ENCODE measurements at places on chromosomes 4 and X.

DNA sequence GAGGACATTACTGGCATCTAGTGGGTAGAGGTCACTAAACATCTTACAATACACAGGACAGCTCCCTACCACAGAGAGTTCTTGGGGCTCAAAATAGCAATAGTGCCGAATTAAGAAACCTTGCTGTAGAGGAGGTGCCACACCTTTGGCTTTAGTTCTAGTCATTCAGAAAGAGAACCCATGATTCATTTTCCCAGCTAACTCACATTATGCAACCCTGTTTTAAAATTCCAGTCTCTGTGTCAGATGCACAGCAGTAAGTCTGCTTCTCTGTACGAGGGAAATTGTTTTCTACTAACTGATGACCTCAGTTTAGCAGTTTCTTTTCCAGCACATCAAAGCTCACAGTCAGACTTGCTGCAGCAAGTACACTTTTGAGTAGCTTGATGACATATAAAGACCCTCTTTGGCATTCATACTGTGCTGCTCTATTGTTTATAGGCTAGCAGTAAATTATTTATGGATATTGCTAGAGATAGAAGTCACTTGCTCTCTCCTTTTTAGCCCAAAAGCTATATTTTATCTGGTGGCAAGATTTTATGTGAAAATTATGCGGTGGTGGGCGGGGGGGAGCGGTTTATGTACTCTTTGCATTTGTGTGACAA is 487.8 kb upstream of the MAGEB18 start:
- DNase-seq = no peak

DNA sequence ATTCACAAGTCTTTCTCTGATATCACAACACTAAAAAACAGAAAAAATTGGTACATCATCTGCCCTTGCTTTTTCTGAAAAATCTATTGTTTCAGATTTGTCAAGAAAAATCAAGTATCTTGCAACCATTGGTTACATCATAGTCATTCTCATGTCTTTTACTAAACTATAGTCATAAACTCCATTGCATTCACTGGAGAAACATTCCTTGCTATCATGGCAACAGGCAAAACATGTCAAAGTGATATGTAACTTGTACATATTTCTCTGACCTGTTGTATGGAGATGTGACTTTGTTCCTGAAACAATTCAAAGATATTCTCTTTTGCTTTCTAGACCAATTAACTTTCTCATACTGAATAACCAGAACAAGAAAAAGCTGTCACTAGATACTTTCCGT is 121.9 kb upstream of the ANK2 start:
- DNase-seq = no peak

- no peak for DNase-seq
Observed at GRCh38 chr4:142091691-142092182, 455.4 kb downstream of the IL15 start.

GRCh38 chrX:153333821-153334653 is at the start of gene ZNF275:
Gene ZNF275, plus strand, starts transcription at chrX:153334153. Its CDS starts 2,527 bp downstream, at chrX:153336680.
- DNase-seq = peak; percentile 74

- no peak for DNase-seq
Observed at GRCh38 chr4:86451560-86452330, 91.9 kb upstream of the MAPK10 start.

DNA sequence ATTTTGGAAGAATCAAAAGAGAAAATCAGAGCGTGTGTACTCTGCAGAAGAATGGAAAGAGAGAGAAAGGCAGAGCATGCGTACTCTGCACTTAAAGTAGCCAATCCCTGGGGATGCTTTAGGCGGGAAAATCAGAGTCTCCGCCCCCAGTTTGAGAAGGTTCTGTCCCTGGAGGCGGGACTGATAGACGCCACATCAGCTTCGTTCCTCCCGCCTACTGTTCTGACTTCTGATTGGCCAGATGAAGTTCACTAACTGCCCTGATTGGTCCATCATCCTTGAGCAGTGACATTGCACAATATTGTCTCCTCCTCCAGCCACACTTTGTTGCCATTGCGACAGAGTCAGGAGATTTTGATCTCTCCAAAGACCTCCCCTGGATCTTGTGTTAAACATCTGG is 23.8 kb downstream of the SSX1 start:
- no peak for DNase-seq

DNA sequence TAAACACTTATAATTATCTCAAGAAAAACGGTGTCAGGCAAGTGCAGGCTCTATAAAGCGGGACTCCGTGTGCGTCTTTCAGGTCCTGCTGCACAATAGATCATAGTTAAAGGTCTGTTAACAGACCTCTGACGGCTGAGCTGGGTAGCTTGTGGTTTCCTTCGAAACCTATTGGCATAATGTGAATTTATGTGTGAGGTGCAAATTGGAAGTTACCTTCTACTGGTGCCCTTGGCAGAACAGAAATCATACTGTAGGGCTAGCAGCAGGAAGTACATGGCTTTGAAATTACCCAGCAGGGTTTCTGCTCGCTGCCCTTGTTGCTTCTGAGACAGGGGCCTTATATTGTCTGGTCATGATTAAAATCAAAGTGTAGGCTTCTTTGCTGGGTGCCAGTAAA is 216.4 kb upstream of the HAND2 start:
- DNase-seq = no peak

DNA sequence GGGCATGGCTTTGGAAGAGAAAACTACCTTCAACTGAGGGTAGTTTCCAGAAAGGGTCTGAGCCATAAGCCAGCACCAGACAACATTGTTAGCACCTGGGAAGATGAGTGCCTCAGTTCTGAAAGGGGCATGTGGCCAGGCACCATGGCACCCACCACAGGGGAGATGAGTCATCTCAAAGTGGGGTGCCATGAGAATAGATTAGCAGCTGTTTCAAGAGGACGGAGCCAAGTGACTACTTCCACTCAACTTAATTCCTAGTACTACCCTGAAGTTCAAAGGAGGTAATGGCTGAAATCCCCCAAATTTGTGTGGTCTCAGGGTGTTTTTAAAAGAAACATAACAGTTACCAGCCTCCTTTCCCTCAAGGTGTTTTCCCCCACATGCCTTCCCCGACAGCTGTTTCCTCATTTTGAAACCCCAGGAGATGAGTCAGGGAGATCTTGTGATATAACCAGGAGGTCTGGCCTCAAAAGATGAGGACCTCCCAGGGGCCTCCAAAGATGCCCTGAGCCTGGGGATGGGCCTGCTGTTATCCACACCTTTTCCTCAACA is 27.8 kb upstream of the FTHL17 start:
- no peak for DNase-seq

DNA sequence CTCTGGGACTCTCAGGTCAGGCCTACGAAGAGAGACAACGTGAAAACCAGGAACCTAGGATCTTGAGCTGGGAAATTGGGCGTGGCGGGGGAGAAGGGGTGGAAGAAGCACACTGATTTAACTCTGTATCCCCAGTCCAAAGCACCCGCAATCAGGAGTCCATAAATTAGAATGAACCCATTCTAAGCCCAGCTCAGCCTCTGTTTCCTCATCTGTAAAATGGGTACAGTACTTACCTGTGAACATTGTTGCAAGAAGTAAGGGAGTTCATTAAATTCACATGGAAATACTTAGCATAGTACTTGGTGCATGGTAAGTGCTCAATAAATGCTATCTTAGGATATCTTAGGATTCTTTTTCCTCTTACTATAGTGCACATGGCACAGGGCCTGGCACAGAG is 326.7 kb downstream of the BCOR start:
- no peak for DNase-seq

DNA sequence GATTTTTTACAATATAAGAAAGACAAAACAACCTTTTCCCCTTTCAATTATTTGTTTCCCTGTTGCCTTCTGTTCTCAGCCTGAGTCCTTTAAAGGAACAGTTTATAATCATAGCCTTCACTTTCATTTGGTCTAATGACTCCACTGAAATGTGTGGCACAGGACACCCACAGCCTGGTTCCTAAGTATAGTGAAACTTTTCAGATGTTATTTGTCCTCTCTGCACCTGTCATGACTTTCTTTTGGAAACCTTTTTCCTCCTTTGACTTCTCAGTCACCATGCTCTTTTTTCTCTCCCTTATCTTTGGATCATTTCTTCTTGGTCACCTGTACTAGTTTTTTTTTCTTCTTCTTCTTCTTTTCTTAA is 237.8 kb upstream of the ANXA3 start:
- DNase-seq = no peak
